ENCODE measurements at places on chromosomes 12 and 14.

DNA sequence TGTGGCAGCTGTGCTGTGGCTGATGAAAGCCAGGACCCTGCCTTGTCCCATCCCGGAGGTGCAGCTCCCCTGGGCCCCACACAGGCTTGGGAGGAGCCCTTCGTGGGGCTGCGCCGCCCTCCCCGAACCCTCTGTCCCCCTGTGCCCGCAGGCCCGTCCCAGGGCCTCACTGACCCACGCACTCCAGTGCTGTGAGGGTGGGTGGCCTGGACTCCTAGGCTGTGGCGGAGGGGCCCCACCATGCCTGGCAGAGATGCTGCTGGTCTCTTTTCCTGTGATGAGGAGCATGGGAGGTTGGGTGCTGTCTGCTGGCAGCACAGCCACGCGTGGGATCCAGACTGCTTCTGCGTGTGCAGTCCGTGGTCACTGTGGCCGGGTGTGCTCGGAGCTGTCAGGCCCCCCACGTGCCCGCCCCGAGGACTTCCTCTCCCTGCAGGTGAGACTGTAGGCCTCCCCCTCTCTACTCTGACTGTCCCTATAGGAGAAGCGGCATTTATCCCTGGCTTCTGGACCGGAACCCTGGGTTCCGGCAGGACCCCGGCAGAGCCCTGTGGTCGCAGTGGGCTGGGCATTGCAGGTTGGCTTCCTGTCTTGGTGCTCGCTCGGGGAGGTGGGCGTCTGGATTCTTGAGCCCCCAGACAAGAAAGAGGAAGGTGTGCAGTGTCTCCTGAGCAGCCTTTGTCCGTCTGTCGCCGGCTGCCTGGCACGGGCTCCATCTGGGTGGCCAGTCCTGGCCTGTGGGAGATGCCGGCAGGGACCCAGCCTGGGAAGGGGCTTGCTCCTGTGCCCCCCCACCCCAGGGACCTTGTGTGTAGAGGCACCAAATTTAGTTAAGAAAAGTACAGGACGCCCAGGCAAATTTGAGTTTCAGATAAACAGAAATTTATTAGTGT is 2.3 kb downstream of the MTA1 start:
- no peak for DNase-seq

DNA sequence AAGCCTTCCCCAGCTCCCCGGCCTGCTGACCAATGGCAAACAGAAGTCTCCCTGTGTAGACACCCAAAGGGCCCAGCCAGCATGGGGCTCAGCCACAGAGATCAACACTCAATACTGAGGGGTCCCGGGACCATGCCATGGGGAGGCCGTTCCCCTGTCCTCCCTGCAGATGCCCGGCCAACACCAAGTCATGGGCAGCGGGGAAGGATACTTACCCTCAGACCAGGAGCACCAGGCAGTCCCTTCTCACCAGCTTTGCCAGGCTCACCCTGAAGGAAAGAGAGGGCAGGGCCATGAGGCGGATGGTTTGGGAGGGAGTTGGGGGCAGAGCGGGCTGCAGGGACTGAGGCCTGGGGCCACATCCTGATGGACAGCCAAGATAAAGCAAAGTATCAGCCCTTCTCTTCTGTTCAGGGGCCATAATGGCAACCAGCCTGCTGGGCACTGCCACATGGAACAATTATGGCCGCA is 19.9 kb downstream of the COL2A1 start:
- DNase-seq: no peak

GRCh38 chr14:68174446-68174845 is 354.9 kb downstream of the RAD51B start:
- DNase-seq: no peak

DNA sequence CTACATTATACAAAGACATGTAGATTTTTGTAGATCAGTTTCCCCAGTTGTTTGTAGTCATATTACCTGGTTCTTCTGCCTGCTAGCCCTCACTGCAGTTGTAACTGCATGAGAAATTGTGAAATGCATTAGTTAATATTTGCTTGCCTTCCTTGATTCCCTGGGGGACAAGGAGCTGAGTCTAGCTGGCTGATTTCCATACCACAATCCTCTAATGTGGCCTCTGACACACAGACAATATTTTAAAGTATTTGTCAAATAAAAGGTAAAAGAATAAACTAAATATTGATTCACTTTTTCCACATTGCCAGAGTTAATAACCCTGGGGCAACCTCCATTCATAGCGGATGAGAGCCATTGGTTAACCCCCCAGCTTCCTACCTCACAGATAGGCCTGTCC is 128.8 kb upstream of the TMEM132C start:
- DNase-seq: no peak

GRCh38 chr12:120941846-120942405 is 36.4 kb upstream of the HNF1A start:
- DNase-seq: no peak

DNA sequence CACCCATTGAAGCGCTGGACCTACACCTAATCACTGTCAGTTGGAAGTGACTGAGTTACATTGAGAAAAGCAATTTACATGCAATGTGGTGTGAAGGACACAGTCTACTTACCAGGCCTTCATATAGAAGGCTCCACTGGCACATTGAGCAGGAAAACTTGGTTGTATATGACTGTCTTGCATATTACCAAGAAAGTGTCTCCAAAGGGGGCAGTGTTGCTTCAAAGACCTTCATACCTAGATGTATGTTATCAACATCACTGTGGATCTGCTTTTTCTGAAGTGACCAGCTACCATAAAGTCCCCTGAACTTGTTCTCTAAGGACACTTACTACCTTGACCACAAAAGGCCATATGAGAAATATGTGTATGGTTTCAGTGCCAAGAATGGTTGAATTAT is 64.1 kb downstream of the NELL2 start:
- no peak for DNase-seq

GRCh38 chr12:121383601-121384021 is 16.3 kb upstream of the RNF34 start:
- no peak for DNase-seq
